ENCODE measurements at places on chromosomes 4 and X. TPM values are rescaled to one million over a fixed set of nuclear protein-coding genes. Genes with fewer than 3 reads are reported as not detected.

GRCh38 chr4:3330707-3331106 is 37.9 kb downstream of the RGS12 start:
- H3K36me3 ChIP-seq: no peaks in the 10 kb centered on the region
- no peaks in the 10 kb centered on the region for H3K27me3 ChIP-seq
- DNase-seq: no peak
- H3K4me1 ChIP-seq: no peaks in the 10 kb centered on the region

The PRDM8 gene
- total RNA-seq: not detected

GRCh38 chr4:26022346-26023202 is 108.6 kb downstream of the SMIM20 start:
- H3K27ac ChIP-seq: no peak overlapping the region
- no peaks in the 10 kb centered on the region for H3K27me3 ChIP-seq
- H3K4me3 ChIP-seq: no peak overlapping the region
- peaks cover 4% of the 10 kb centered on the region for H3K36me3 ChIP-seq
- peaks cover 33% of the 10 kb centered on the region for H3K4me1 ChIP-seq
- DNase-seq: no peak

GRCh38 chrX:130539721-130540321 is 138.0 kb downstream of the RBMX2 start:
- H3K4me1 ChIP-seq: no peaks in the 10 kb centered on the region
- H3K4me3 ChIP-seq: no peak overlapping the region
- H3K27ac ChIP-seq: no peak overlapping the region
- H3K36me3 ChIP-seq: no peaks in the 10 kb centered on the region

DNA sequence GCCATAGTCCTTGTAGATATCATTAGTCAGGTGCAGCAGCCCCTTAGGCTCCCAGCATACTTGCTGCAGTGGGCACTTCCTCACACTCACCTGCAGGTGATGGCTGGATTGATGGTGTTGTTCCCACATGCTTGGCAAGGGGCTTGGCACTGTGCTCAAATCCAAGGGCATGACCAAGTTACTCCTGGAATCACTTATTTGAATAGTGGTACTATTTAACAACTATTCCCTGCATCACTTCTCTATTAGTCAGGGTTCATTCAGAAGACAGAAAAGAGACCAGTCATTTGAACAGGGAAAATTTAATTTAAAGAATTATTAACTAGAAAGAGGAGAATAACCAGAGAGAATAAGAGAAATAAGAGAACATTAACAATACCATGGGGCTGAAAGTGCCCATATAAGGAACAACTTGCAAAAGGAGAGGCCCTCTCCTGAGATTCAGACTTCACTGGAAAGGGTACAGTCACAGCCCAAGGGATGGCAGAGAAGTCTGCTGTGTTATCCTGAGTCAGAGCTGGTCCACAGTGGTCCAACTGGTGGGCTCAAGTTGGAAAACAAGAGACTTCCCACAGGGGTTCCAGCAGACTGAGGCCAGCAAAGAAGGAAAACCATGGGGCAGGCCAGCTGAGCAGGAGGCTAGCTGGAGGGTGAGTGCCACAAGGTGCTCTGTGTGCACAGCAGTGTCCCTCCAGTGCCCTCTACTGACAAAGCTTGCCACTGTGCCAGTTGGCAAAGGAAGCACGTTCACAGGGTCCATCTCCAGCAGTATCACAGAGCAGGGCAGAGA is 9.8 kb downstream of the SPP1 start:
- no peaks in the 10 kb centered on the region for H3K27me3 ChIP-seq
- H3K4me3 ChIP-seq: no peak overlapping the region
- peaks cover 7% of the 10 kb centered on the region for H3K36me3 ChIP-seq
- peaks cover 4% of the 10 kb centered on the region for H3K4me1 ChIP-seq

The PLAC8 gene
- 1.4 TPM for total RNA-seq

- H3K36me3 ChIP-seq: no peaks in the 10 kb centered on the region
- no peak overlapping the region for H3K27ac ChIP-seq
- H3K27me3 ChIP-seq: no peaks in the 10 kb centered on the region
- H3K4me3 ChIP-seq: no peak overlapping the region
- peaks cover 24% of the 10 kb centered on the region for H3K4me1 ChIP-seq
Observed at GRCh38 chrX:152157042-152157441, 18.7 kb upstream of the MAGEA10 start.

The RASSF6 gene
- total RNA-seq: 0.27 TPM

The HSFX3 gene
- total RNA-seq: not detected

DNA sequence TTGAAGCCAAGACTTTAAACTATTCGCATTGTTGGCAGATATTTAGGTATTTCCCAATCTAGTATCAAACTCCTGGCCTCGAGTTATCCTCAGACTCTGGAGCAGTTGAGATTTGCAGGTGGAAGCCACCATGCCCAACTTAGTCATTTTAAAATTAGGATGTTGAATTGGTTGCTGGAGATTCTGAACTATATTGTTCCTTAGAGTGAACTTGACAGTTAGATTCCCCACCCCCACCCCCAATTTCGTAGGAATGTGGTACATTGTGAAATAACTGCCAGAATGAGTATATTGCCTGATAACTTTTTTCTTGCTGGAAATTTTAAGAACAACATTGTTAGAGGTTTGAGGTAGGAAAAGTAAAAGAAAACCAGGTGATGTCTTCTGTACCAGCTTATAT is 2.3 kb downstream of the NOCT start:
- no peaks in the 10 kb centered on the region for H3K27me3 ChIP-seq
- H3K4me1 ChIP-seq: peaks cover 66% of the 10 kb centered on the region
- peaks cover 4% of the 10 kb centered on the region for H3K36me3 ChIP-seq
- no peak for DNase-seq
- H3K4me3 ChIP-seq: peak overlapping the region; percentile 59

GRCh38 chr4:186878203-186878776 is 154.6 kb upstream of the FAT1 start:
- H3K4me1 ChIP-seq: peaks cover 10% of the 10 kb centered on the region
- no peak overlapping the region for H3K27ac ChIP-seq
- H3K36me3 ChIP-seq: peaks cover 7% of the 10 kb centered on the region
- H3K4me3 ChIP-seq: no peak overlapping the region
- no peaks in the 10 kb centered on the region for H3K27me3 ChIP-seq

GRCh38 chrX:18900401-18900976 is 83.4 kb downstream of the PHKA2 start:
- peaks cover 3% of the 10 kb centered on the region for H3K36me3 ChIP-seq
- no peak for DNase-seq
- peak overlapping the region; percentile 64 for H3K27ac ChIP-seq

The IL21 gene
- total RNA-seq: not detected

DNA sequence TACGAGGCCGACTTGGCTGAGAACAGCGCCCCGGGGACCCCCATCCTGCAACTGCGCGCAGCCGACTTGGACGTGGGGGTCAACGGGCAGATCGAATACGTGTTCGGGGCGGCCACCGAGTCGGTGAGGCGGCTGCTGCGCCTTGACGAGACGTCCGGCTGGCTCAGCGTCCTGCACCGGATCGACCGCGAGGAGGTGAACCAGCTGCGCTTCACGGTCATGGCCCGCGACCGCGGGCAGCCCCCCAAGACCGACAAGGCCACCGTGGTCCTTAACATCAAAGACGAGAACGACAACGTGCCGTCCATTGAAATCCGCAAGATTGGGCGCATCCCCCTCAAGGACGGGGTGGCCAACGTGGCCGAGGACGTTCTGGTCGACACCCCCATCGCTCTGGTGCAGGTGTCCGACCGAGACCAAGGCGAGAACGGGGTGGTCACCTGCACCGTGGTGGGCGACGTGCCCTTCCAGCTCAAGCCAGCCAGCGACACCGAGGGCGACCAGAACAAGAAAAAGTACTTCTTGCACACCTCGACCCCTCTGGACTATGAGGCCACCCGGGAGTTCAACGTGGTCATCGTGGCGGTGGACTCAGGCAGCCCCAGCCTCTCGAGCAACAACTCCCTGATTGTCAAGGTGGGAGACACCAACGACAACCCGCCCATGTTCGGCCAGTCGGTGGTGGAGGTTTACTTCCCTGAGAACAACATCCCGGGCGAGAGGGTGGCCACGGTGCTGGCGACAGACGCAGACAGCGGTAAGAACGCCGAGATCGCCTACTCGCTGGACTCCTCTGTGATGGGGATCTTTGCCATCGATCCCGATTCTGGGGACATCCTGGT is 2.4 kb downstream of the PCDH7 start:
- peaks cover 35% of the 10 kb centered on the region for H3K4me1 ChIP-seq
- DNase-seq: peak; percentile 20
- peaks cover 61% of the 10 kb centered on the region for H3K27me3 ChIP-seq
- H3K27ac ChIP-seq: no peak overlapping the region

GRCh38 chr4:112253382-112254000 is 21.9 kb downstream of the AP1AR start:
- no peak overlapping the region for H3K27ac ChIP-seq
- H3K27me3 ChIP-seq: no peaks in the 10 kb centered on the region
- DNase-seq: peak; percentile 31
- peaks cover 10% of the 10 kb centered on the region for H3K4me1 ChIP-seq
- no peak overlapping the region for H3K4me3 ChIP-seq
